ENCODE measurements at places on chromosomes 5 and 9.

DNA sequence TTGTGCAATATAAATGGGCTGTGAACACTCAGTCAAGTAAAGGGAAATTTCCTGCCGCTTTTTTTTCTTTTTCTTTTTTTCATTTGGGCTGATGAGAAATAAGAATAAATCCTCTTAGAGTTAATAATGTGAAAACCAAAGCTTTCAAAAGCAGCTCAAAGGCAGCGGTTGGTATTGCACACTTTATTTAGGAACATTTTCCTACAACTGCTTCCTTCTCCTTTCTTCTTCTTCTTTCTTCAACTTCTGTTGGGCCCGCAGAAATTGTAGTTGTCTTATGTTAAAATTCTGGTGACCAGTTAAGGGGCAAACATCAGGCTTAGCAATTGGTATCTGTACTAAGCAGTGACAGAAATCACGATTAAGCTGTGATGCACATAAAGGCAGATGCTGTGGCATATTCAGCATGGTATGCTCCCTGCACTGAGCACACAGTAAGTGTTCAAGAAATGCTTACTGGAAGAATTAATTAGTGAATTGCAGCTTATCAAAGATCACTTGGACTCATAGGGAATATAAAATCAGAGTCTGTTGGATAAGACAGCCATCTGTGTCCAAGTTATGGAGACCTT is 85.4 kb downstream of the ANKRD55 start:
- DNase-seq = no peak

DNA sequence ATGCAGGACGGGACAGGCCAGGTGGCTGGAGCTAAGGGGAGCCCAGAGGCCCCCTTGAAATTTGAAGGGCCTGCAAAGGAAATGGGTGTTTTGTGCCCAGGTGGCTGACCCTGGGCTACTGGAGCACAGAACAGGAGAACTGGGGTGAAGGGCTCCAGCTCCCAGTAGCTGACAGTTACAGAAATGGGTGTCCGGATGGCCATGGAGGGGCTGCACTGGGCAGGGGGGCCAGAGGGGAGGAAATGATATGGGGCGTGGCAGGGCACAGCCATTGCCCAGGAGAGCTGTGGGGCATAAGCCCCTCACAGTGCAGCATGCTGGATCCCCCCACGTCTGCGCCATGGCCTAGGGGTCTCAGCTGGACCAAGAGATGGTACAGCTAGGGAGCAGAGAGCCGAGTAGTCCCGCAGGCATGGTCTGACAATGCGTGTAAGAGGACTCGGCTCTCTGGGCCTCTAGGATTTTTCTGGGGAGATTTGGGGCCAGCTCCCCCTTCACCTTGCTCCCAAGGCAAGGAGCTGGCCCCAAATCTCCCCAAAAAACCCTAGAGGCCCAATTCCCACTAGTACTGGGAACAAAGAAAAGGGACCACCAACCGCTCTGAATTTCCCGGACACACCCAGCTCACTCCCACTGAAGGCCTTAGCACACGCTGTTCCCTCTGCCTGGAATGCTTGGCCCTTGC is 7.9 kb upstream of the CARD19 start:
- no peak for DNase-seq

DNA sequence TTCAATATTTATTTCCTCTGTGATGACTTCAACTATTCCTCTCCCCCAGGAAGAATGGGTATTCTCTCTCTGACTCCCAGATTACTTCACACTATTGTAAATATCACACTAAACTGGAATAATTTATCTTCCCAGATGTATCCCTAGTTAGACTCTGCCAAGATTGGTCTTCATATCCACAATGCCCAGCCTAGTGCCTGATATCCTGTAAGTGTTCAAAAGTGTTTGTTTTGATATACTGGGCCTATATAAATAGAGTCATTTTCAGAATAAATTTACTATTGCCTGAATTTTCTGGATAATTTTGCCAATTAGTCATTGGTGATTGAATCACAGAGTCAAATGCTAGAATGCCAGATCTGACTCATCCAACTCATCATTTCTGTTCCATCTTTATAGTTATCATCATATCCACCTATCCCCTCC is 143.7 kb upstream of the TNC start:
- no peak for DNase-seq

- DNase-seq = peak; percentile 13
Observed at GRCh38 chr5:128213340-128213739, 129.8 kb downstream of the SLC12A2 start.

GRCh38 chr9:33510262-33511183 is 13.5 kb upstream of the ANKRD18B start:
- DNase-seq = no peak

GRCh38 chr5:111211341-111211740 is 12.8 kb upstream of the CAMK4 start:
- DNase-seq = no peak

DNA sequence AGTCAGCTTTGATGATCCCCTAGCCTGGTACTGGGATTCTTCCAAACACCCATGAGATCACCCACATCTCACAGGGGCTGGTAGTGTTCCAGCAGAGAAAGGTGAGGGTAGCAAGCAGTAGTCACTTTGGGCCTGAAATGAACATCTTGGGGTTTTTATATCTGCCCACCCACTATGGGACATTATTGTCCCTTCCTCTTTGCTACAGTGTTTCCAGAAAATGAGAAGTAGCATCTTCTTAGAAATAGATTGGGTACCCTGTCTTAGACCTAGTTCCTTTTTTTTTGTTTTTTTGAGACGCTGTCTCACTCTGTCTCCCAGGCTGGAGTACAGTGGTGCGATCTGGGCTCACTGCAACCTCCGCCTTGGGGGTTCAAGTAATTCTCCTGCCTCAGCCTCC is 249.2 kb upstream of the ANKRD55 start:
- DNase-seq = no peak

GRCh38 chr9:17319864-17320263 is 185.0 kb downstream of the CNTLN start:
- no peak for DNase-seq
